Brain microvascular endothelial cell (primary cell): ENCODE measurements at places on chromosomes 3 and 15.

GRCh38 chr15:73932381-73933191 lies 6.3 kb downstream of the LOXL1 start:
- peak; percentile 45 for DNase-seq

DNA sequence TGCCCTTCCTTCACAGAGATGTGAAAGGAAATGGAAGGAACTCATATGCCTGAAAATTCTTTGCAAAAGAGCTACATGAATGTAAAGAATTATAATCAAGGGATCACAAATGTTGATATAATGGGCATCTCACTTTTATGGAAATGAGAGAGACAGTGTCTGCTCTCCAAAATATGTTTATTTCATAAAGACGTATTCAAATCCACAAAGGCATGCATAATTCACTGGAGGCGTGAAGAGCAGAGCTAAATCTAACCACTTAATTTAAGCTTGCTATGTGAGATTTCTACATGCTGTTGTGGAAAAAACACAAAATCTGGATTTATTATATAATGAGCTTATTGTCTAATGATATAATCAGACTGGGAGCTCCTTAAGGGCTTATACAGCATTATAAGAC lies 469.1 kb downstream of the RAP2B start:
- no peak for DNase-seq

DNA sequence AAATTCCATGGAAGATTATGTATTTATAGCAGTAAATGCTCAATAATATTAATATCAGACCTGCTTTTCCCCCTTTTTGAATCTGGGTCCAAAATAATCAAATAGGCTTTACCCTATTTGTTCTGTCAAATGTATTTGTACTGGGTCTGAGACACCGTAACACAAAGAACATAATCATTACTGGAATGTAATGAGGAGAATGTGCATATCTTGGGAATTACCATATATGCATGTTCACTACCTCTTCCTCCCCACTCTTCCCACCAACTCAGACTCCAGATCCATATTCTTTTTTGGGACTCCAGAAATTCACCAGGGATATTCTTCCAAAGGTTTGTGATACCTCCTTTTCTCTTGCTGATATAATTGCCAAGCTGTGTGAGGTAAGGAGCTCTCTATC lies 237.1 kb downstream of the KCNMB2 start:
- DNase-seq: no peak

GRCh38 chr3:131917006-131917405 lies 117.8 kb downstream of the CPNE4 start:
- no peak for DNase-seq

DNA sequence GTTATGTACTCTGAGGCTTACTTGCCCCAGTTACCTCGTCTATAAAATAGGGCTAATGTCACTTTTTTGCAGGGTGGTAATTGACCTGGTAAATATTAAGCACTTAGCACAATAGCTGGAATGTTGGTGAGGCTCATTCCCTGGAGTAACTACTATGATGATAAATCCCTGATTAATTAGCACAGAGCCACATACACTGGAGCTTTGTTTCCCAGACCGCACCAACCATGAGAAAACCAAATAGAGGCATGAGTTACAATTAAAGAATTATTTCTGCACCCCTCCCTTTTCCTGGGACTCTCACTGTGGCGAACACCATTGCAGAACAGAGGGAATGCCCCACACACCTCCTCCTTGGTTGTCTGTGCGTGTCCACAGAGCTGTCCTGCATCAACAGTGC lies 76.6 kb upstream of the CPOX start:
- no peak for DNase-seq

DNA sequence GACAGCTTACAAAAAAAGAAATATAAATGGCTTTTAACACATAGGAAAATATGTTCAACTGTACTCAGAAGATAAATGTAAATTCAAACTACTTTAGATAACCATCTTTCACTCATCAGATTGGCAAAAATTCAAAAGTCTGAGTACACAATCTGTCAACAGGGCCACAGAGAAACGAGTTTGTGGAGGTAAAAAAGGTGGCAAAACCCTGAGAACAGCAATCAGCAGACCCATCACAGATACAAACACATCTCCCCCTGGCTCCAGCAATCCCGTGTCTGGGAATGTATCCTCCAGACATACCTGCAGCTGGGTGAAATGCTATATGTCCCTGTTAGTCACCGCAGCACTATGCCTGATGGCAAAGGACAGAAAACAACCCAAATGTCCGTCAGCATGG lies 149.5 kb downstream of the OSBPL10 start:
- no peak for DNase-seq

GRCh38 chr3:11507719-11508118 lies 136.0 kb downstream of the VGLL4 start:
- no peak for DNase-seq

- no peak for DNase-seq
Measured at GRCh38 chr3:51355891-51356578, 29.1 kb upstream of the MANF start.

DNA sequence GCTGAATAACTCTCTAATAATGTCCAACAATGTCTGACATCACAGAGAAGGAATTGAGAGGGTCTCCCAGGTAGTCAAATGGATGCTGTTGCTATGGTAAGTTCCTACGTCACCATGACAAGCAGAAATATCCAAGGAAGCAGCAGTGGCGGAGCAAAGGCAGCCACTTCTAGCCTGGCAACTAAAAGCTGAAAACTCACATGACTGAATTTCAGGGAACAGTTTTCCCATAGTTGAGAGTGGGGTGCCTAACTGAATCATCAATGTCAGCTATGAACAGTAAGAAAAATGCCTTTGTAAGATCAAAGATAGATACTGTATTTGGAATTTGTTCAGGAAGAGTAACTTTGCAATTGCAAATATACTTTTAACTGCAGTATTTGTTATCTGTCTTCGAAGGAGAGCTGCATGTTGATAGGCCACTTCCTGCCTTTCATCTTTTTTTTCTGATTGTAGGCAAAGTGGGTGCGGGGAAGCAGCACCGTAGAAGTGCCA lies 161.7 kb downstream of the BBX start:
- no peak for DNase-seq

DNA sequence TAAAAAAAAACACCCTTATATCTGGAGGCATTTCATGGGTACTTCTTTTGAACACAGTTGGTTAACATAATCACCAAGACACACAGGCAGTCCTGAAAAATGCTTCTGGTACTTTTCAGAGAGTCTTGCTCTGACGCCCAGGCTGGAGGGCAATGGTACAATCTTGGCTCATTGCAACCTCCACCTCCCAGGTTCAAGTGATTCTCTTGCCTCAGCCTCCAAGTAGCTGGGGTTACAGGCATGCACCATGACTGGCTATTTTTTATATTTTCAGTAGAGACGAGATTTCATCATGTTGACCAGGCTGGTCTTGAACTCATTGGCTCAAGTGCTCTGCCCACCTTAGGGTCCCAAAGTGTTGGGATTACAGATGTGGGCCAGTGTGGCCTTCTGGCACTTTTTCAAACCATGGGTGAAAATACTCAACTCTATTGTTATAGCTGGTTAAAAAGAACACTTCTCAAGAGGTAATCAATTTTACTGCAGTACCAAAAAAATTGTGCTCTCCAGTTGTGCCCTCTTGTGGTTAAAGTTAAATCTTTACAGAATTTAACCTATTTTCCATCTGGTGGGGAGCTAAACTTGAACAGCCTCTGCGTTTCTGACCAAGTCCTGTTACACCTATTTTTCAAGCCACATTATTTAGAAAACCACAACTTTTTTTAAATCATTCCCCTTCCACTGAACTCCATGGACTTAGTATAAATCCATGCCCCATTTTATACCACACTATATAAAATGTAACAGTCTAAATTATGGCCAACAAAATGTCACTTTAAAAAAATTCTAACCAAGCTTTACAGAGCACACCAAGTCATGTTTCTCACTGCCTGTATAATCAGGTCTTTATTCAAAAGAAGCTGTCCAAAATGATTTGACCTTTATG lies 1.2 kb upstream of the SNAPC5 start:
- no peak for DNase-seq

- DNase-seq: no peak
Measured at GRCh38 chr3:78140866-78141265, 1101.0 kb downstream of the ROBO2 start.

DNA sequence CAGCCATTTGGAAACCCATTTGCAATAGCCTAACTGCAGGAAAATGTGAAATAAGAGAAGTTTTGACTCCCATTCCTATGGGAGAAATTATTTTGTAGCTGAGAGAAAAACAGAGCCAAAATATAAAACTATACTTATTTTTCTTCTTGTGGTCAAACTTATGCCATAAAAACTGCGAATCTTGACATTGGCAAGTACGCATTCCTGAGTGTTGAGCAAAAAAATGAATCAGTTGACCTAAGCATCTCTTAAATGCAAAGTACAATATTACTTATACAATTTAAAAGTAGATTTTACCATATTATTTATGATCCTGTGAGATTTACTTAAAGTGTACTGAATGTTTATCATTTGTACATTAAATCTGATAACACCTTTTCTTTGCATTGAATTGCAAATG lies 50.1 kb upstream of the CMC1 start:
- no peak for DNase-seq

- DNase-seq: no peak
Measured at GRCh38 chr15:64746356-64746755, 29.0 kb downstream of the RBPMS2 start.

DNA sequence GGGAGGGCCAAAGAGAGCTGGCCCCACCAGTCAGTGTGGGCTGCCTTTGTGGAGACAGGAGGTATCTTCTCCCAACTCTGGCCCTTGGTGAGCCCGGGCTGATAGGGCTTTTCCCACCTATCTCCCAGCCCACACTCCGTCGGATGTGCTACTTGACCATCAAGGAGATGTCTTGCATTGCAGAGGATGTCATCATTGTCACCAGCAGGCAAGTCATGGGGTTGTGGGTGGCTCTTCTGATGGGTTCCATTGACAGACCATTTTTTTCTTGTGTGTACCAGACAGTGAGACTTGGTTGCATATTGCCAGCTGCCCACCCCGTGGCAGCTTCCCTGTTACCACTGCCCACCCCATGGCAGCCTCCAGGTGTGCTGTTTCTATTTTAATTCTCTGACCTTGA lies 3.3 kb downstream of the COPG1 start:
- no peak for DNase-seq

DNA sequence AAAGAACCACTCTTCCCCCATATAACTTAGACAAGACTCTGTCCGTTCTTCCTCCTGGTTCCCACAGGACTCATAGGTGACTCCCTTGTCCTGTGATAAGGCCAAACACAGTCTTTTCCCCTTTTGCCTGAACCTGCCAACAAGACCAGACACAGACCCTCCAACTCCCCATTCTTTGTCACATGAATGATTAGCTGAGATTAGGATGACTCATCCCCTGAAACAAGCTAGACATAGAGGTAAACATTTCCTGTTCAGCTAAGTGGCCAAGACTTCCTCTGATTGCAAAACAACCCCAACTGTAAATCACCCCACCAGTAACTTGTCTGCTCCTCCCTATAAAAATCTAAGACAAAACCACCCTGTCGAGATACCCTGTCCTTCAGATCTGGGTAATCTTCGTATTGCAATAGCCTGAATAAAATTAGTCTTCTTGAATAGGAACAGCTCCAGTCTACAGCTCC lies 11.4 kb upstream of the HTR3E start:
- no peak for DNase-seq

DNA sequence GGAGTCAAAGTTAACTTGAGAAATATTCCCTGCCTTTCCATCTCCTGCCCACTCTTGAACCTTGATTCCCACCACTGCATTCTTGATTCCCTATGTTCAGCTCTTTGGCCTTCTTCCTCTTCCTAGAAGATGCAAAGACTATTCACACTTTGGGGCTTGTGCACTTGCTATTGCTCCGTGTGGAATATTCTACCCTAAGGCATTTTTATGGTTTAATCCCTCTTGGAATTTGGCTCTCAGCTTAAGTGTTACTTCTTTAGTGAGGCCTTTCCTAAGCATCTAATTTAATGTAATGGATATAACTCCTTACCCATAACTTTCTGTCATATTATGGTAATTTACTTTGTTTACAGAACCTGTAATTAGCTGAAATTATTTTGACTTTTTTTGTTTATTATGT lies 318.9 kb upstream of the COL8A1 start:
- no peak for DNase-seq

- peak; percentile 40 for DNase-seq
Measured at GRCh38 chr15:25761971-25762662, 101.0 kb downstream of the ATP10A start.
